ENCODE measurements at places on chromosomes 1 and 21.

GRCh38 chr1:26583646-26584485 lies 54.3 kb downstream of the RPS6KA1 start:
- no peak for DNase-seq

GRCh38 chr1:113226148-113226547 lies 153.2 kb downstream of the LRIG2 start:
- DNase-seq = no peak

DNA sequence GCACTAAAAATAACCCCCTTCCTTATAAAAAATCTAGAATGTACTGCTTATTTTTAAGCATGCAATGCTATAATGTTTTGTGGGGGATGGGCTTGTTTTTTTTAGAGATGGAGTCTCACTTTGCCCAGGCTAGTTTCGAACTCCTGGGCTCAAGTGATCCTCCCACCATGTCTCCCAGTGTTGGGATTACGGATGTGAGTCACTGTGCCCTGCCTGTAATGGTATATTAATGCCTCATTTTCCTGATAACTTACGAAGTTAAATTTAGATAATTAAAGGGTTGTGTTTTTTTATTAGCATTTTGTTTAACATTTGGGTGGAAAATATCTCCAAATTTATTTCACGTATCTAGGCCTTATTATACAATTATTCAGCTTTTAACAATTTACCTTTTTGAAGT lies 6.5 kb downstream of the RNF11 start:
- no peak for DNase-seq

GRCh38 chr1:28032281-28032680 lies 56.1 kb downstream of the EYA3 start:
- DNase-seq = no peak

DNA sequence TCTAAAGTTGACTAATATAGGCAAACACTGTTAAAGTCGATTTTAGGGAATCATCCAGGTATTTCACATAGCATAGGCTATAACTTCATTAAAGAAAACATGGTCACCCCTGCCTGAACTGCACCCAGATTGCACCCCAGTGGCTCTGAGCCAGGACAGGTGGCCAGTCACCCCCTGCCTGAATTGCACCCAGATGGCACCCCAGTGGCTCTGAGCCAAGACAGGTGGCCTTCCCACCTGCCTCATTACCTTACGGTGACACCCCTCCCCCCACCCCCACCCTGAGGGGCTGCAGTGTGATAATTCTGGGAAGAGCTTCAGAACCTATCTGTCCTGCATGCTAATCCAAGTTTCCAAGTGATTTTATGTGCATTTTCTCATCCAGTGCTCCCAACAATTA lies 78.9 kb downstream of the DSCAM start:
- DNase-seq = no peak

- no peak for DNase-seq
Measured at GRCh38 chr1:152886085-152886484, 8.0 kb downstream of the SMCP start.

- DNase-seq = no peak
Measured at GRCh38 chr1:246515390-246516005, 8.4 kb upstream of the SMYD3 start.

DNA sequence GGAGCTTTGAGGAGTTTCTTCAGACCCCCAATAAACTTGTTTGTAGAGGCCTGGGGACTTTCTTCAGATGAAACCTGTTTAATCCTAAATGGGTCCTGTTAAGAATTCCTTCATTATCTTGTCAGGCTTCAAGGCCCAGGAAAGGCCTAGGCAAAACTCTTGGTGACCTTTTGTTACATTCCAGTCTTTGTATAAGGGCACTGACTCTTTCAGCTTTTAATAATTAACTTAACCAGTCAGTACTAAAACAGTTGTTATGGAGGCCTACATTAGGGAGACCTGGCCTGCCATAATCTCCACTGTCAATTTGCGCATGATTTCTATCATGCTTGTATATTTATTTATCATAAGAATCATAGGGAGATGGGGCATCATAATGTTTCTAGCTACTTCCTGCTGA lies 110.2 kb downstream of the FCRL5 start:
- DNase-seq = no peak

GRCh38 chr1:9529190-9529589 lies 10.1 kb upstream of the SLC25A33 start:
- no peak for DNase-seq

- no peak for DNase-seq
Measured at GRCh38 chr1:184945029-184945428, 29.3 kb downstream of the NIBAN1 start.

DNA sequence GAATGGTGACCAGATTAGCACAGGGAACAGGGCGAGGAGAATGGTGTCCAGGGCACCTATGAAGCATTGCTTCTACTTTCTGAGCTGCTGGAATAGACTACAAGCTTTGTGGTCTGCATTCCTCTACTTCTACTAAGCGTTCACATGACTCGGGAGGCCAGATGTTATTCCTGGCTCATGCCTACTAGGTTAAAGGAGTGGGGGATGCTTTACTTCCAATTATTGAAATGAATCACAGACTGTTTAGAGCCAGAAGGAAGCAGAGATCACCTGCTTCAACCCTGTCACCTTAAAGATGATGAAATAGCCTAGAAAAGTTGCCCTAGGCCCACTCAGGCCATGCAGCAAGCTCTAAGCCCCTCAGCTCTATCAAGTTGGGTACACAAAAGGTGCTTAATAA lies 633.5 kb downstream of the KIF26B start:
- no peak for DNase-seq

DNA sequence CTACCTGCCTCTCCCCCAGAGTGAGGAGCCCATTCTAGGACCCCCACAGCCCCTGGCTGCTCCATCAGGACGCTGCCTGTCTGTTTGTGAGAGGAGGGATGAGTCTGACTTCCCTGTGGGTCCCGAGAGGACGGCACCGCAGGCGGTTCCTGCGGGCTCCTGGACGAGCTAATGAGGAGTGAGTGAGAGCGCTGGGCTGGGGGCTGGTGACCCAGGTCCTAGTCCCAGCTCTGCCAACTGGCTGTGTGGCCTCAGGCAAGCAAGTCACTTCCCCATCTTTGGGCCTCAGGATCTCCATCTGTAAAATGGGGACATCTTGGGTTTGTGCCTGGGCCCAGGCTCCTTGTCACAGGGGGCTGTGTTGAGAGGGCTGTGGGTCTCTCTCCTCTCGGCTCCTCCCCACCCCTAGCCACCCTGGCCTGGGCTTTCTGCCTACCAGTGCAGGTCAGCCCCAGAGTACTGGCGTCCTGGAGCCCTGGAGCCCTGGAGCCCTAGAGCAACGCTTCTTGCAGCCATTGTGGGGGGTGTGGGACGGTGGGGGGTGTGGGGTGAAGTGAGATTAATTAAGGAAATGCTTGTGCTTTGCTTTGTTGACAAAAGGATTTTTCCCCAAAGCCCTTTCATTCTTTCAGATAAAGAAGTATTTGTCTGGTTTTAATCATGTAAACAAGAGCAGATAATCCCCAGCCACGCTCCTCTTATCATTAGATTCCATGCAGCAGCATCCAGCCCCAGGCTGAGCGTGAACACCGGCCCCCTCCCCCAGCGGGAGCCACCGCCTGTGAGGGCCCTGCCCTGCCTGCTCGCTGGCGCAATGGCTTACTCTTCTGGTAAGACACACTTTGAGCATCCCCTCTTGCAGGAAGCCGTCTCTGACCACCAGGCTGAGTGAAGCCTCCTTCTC lies 26.8 kb downstream of the SLC1A7 start:
- DNase-seq = no peak

GRCh38 chr1:25648681-25649440 lies 32.3 kb downstream of the MAN1C1 start:
- DNase-seq = no peak

DNA sequence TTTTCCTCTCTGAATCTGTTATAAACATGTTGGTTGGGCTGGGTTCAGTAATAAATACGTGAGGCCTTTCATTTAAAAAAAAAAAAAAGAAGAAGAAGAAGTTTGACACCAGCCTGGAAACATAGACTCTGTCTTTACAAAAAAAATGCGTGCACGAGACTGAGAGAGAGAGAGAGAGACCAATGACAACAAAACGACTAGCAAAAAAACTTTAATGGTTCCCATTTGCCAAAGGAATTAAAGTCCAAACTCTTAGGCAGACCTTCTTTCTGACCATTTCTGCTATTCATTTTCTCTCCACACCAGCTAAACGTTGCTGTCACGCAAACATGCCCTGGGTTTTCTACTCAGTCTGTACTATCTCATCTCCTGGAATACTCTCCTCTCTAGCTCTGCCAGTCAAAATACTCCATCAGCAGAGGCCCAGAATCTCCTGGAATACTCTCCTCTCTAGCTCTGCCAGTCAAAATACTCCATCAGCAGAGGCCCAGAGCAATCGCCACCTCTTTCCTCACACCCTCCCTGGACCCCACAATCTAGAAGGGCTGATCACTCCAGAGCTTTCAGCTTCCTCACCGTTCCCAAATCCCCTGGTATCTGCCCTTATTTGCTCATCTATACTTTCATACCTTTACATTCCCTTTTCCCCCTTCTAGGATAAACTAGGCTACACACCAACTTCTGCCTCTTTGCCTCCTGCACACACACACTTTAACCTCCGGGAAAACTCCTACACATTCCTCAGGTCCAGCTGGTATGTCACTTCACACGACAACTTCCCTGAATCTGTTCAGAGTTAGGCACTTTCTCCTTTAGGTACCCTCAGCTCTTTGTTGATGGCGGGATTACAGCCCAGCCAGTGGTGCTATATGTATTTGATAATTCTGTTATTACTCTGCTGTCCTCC lies 100.0 kb downstream of the CDC7 start:
- DNase-seq = no peak

GRCh38 chr1:55128418-55128995 lies 86.7 kb downstream of the USP24 start:
- DNase-seq = no peak

- no peak for DNase-seq
Measured at GRCh38 chr1:92969517-92969916, 8.3 kb upstream of the DIPK1A start.

DNA sequence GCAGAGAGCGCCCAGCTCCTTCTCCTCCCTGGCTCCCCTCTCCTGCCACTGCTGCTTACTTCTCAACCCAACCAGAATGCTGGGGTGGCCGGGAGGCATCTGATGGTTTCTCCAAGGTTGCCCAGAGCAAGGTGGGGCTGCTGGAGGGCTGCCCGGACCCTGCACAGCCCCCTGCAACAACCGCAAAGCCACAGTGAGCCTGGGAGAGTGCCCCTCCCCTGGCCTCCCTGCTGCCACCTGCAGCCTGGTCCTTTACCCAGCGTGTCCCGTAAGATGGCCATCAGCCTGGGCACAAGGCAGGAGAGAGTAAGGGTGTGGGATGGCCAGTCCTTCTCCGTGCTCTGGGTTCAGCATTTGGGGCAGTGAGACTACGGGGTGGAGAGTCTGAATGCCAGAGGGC lies 17.0 kb downstream of the MX2 start:
- DNase-seq = no peak

DNA sequence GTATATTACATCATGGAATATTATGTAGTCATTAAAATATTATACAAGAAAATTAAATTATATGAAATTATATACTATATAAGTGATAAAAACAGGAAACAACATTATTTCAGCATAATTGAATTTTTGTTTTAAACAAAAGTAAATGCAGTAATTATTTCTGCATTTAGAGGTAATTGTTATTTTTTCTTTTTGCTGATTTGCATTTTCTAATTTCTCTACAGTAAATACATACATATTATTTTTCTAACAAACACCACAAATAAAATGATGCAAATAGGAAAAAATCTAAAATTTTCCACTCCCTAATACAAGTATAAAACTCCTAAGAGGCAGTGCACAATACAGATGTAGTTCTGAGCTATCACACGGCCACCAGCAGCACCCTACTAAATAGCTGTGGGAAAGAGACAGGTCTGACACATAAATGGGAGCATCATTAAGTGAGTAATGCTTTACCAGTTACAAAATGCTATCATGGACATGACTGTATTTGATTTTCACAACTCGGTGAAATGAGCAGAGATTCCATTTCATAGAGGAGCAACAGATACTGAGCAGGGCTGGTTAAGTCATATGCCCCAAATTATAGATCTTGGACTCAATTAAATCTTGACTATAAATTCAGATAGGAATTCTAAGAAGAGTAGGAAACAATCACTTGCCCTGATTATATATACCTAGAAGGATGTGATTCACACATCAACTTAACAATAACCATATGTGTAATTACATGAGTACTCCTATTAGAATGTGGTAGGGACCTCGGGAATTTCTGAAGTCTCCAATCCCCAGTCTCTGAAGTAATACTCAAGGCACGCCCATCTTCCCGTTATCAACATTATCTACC lies 49.0 kb downstream of the NRIP1 start:
- no peak for DNase-seq

DNA sequence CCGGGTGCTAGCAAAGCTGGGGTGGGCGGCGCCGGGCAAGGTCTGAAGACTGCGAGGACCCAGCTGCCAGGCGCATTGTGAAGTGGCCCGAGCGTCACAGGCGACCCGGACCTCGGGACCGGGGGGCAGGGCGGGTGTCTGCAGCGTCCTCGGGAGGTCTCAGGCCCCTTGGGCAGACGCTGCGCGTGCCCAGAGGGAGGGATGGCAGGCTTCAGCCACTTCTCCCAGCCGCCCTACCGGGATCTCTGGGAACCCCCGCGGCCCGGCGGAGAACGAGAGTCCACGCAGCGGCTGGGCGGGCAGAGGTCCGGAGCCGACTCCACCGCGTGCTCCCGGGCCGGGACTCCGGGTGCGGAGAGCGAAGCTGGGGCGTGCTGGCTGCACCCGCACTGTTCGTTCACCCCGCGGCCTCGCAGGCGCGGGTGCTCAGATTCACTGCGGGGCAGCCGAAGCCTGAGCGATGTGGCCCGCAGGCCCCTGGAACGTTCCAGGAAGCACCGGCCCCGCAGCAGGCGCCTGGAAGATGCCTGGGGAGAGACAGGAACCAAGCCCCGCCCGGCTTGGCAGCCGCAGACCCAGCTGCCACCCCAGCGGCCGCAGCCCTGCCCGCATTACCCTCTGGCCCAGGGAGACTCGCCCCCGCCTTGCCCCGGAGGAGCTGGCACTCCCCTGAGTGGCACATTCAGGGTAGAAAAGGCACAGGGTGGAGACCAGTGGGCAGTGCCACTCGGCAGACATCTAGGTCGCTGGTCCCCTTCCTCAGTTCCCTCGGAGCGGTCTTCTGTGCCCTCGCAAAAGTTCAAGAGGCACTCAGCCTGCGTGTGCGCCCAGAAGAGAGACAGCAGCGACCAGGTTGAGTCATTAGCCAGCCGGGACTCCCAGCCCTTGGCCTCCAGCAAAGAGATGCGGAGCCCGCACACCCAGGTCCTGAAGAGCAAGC lies at the start of gene CCDC185:
CCDC185 (plus strand) TSS at position 141 of the 940 bp plus-strand sequence; CDS start at position 202, 61 bp downstream.
- no peak for DNase-seq

DNA sequence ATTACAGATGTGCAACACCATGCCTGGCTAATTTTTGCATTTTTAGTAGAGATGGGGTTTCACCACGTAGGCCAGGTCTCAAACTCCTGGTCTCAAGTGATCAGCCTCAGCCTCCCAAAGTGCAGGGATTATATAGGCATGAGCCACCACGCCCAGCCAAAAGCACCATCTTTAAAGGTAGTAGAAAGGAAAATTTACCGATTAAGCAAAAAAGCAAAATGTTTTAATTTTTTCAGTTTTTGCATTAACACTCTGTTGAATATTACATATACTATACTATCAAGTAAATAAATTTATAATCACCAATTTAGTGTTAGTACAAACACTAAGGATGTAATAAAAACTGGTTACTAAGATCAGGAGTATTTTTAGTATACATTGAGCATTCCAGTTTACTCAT lies 20.6 kb downstream of the RC3H1 start:
- DNase-seq = no peak
